Left renal pelvis (tissue), 4 donors: ENCODE measurements at places on chromosomes 6 and 20. TPM values are rescaled to one million over a fixed set of nuclear protein-coding genes. Genes with fewer than 3 reads are reported as not detected.

GRCh38 chr6:82862543-82862942 lies 203.1 kb downstream of the UBE3D start:
- no peak for DNase-seq

- DNase-seq: no peak
Observed at GRCh38 chr6:64155063-64155462, 519.5 kb downstream of the PHF3 start.

Gene TRERF1
- 16.8 TPM for polyA plus RNA-seq

- no peak for DNase-seq
Observed at GRCh38 chr20:23246717-23247664, 103.6 kb upstream of the NXT1 start.

- DNase-seq: no peak
Observed at GRCh38 chr6:113246186-113246585, 611.0 kb upstream of the MARCKS start.

GRCh38 chr20:20836836-20837235 lies 124.4 kb upstream of the RALGAPA2 start:
- DNase-seq: no peak

- peak; percentile 65 for DNase-seq
Observed at GRCh38 chr6:79630883-79631692, at the start of gene SH3BGRL2. Gene SH3BGRL2, plus strand, starts transcription at chr6:79631329. Its CDS starts 133 bp downstream, at chr6:79631462.

GRCh38 chr20:38295811-38296210 lies 8.1 kb upstream of the BPI start:
- no peak for DNase-seq

DNA sequence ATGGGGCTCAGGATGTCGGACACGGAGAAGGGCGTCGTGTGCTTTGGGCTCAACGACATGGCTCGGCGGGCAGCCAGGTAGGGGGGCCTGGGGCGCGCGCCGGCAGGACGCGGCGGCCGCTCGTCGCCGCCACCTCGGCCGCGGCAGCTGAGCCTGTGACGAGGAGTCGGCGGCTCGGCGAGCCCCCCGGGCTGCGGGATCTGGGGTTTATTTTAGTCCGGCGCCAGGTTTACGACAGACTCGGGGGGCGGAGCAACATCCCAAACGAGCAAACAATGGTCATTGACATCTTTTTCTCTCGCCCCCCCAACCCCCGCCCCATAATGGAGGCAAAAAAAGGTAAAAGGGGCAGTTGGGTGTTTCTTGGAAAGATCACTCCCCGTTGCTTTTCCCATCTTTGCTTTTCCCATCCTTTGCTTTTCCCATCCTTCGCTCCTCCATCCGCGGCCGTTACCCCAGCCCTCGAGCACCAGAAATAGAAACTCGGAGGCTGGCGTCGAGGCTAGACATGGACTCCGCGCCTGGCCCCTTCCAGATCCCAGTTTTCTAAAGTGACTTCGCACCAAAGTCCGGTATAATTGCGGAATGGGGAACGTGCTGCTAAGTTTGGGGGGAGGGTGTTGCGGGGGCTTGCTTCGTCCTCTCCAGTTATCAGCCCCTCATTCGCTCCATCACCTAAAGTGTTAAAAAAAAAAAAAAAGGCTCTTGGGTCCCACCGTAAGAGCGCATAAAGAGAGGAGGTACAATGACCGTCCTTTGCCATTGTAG lies at the start of gene NKX2-4:
NKX2-4 (minus strand) TSS at position 186 of the 768 bp plus-strand sequence; CDS start at position 59, 127 bp downstream.
- DNase-seq: no peak

DNA sequence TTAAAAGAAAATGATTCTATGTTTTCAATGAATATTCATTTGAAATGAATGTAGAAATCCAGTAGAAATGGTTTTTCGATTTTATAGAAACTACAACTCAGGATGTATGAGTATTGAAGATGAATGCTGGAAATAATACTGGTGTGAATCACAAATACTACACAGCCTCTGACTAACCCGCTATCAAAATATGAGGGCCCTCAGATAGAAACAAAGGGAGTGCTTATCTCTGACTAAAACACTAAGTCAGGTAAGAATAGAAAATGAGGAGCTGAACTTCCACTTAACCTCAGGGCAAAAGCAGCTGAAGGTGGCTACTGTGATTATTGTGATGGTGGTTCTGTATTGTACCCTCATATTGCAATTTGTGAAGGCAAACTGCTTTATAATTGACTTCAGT lies 220.9 kb upstream of the RNF217 start:
- no peak for DNase-seq

Gene HLA-DQA1
- polyA plus RNA-seq: 3.4 TPM

DNA sequence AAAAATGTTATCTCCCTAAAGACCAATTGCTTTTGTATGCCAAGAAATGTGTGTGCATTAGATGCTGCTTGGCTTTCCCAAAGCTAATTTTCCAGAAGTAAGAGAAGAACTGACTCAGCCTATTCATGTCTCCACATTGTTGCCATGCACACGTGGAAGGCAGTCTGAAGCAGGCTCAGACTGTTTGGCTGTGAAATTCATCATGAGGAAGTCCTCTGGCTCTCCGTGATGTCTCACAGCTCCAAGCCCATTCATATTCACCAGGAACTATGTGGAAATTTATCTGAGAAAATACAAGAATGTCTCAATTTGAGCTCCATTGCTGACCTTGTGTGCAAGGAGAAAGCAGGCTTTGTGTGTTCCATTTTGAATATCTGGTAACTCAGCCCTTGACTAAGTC lies 1022.2 kb upstream of the GJE1 start:
- DNase-seq: no peak

DNA sequence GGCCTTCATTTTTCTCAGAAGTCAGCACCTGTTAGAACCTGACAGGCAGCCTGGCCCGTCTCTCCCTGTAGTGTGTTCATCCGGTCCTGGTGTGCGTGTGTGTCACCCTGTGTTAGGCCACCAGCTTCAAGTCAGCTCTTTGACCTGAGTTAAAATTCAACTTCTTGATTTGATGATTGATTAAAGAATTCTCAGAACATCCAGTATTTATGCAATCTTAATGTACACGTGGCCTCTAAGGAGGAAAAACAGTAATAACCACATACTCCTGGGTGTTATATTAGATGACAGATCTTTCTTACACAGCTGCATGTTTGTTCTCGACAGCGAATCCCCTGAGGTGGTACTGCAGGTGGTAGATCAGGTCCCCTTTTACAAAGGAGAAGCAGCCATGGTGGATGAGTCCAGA lies 19.1 kb upstream of the TMEM217 start:
- DNase-seq: no peak

Gene COL9A3
- polyA plus RNA-seq: 26.3 TPM

Gene CNPY3
- 64.9 TPM for polyA plus RNA-seq

- no peak for DNase-seq
Observed at GRCh38 chr6:7112741-7113313, 5.1 kb downstream of the RREB1 start.

DNA sequence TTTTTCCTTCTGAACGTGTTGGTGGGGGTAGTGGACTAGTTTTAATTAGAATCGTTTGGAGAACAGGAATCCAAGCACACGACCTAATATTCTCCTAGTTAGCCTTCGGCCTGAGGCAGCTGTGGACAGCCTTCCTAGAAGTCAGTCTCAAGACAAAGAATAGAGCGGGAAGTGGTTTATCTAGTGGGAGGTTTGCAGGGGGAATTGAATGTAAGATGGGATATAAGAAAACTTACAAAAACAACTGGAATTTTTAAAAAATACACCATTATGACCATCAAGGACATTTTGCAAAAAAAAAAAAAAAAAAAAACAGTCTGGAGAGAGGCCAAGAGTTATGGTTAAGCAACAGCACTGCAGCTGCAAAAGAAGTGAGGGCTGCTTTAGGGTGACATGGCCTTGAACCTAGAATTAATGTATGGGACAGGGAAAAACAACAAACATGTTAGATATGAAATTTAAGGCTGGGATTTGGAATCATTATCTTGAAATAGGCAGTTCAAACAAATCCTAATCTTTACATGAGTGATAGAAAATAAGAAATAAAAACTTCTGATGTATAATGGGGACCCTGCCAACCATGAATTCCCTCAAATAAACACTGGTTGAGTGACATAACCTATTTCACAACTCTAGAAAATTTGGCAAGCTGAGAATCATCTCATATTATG lies 40.2 kb downstream of the PLAGL1 start:
- no peak for DNase-seq

GRCh38 chr6:9405369-9405768 lies 970.0 kb upstream of the SLC35B3 start:
- no peak for DNase-seq

Gene MICA
- polyA plus RNA-seq: 8.1 TPM

GRCh38 chr20:59661621-59662020 lies 57.3 kb downstream of the PHACTR3 start:
- DNase-seq: no peak

Gene ARMC2
- 11.4 TPM for polyA plus RNA-seq

Gene FAXC
- polyA plus RNA-seq: 6.4 TPM

- no peak for DNase-seq
Observed at GRCh38 chr20:52924411-52925271, 47.5 kb upstream of the TSHZ2 start.

GRCh38 chr6:54876365-54876764 lies 29.8 kb downstream of the FAM83B start:
- no peak for DNase-seq

GRCh38 chr6:157642736-157643135 lies 180.3 kb upstream of the SNX9 start:
- DNase-seq: no peak

Gene PGC
- polyA plus RNA-seq: not detected

- DNase-seq: no peak
Observed at GRCh38 chr6:15389084-15389764, 143.4 kb downstream of the JARID2 start.

DNA sequence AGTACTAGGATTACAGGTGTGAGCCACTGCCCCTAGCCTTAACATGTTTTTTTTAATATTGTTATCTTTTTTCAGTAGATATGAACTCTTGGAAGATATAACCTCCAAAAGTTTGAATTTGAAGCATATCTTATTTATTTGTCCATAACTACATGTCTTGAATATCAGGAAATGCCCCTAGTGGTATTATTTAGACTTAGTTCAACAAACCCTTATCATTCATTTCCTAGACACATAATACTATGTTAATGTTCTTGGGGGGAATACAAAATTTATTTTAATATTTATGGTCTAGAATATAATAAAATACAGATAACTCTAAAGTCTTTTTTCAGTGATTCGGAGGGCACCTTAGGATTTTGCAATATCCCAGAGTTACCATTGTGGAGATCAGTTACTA lies 160.7 kb downstream of the HACE1 start:
- DNase-seq: no peak

GRCh38 chr6:89079511-89080234 lies 878 bp upstream of the PNRC1 start:
- DNase-seq: no peak

- no peak for DNase-seq
Observed at GRCh38 chr6:13868236-13868635, 53.9 kb upstream of the MCUR1 start.

GRCh38 chr20:18360635-18361034 lies 72.3 kb downstream of the ZNF133 start:
- no peak for DNase-seq

- DNase-seq: no peak
Observed at GRCh38 chr6:136521427-136521826, 28.8 kb downstream of the MAP7 start.

Gene HAO1
- not detected for polyA plus RNA-seq

Gene IP6K3
- 2.0 TPM for polyA plus RNA-seq
